Fibroblast of the conjunctiva (primary cell): ENCODE measurements at places on chromosomes 7 and 10.
A peak's percentile ranks its signal among the peaks of the same experiment; 100 is the strongest.

- no peak for DNase-seq
Measured at GRCh38 chr7:2168615-2169311, 64.0 kb downstream of the MAD1L1 start.

GRCh38 chr10:95814011-95814727 is 58.2 kb downstream of the ENTPD1 start:
- DNase-seq, result peak; percentile 20

DNA sequence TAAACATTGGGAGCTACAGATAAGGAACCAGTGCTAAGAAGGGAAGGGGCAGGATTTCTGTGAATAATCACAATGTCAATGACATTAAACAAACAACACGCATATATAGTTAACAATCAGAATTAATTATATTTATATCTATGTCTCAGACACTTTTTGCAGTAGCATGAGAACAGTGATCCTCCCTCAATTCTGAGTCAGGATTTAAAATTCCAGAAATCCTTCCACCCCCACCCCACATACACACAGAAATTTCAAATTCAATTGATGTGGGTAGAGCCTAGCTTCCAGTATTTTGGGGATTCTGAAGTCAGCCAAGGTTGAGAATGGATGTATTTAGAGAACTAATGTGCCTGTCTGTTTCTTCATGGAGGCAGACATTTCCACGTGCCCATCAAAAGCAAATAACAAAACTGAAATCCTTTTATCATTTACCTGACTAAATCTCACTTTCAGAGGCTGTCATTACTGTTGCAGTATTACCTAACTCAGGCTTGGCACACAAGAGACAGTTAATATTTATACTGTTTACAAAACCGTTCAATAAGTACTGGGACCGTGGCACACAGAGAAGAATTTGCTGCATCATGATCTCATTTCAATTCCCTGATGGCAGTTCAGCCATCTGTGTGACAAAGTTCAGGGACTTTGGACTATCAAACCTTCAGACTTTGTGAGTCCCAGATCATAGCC is 116.6 kb upstream of the PALS2 start:
- no peak for DNase-seq

DNA sequence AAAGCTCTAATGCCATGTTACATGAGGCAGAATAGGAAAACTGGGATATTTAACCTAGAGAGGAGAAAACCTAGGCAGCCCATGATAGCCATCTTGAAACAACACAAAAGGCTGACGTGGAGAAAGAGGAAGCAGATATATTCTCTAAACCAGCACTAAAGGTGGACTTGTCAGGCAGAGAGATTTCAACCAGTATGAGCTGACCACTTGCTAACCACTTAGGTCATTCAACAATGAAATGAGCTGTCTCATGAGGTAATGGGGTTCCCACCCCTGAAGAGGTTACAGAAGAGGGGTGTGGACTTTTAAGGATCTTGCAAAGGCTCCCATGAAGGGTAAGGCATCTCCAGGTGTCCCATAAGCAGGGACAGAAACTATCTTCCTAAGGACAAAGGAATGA is 26.8 kb upstream of the EGR2 start:
- no peak for DNase-seq

DNA sequence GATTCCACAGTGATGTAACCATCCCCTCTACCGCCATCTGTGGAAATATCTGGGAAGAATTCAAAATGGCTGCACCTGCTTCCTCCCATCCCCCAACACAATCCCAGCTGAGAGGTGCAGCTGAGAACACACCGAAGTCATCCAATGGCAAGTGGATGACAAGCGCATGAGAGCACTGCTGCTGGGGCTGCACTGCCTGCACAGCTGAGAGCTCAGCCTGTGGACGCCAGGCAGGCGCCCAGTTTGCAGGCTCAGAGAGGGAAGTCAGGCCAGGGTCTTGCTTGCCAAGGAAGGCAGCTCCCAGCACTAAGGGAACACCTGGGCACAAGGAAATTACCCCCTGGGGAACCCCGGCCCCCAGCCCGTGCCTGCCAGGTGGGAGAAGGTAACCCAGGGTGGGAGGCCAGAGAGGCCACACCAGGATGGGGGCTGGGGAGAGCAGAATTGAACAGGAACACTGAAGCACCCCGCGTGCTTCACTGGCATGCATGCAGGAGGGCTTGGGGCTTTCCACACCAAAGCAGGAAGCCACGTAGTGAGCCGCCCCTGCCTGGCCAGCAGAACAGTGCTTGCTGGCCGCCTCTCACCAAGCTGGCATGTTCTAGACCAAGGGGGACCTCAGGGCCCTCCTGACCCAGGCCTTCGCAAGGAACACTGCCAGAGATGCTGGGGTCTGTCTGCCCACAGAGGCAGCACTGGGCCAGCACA is 46.2 kb downstream of the FAM53B start:
- DNase-seq, result no peak

DNA sequence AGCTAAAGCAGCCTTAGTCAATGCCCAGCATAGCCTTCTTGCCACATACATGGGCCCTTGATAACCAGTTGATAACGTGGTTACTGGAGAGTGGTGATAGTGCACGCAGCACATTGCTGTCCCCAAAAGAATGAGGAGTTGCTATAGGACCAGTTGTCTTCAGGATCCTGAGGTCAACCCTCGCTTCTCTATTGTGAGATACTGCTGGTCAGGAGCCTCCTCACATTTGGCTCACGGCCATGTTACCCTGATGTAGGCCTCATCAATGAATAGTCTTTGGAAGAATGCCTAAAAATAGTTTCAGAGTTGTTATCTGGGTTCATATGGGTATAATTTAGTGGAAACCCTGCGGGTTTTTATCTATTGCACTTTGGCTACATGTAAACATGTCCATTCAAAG is 230.7 kb downstream of the VTI1A start:
- no peak for DNase-seq

DNA sequence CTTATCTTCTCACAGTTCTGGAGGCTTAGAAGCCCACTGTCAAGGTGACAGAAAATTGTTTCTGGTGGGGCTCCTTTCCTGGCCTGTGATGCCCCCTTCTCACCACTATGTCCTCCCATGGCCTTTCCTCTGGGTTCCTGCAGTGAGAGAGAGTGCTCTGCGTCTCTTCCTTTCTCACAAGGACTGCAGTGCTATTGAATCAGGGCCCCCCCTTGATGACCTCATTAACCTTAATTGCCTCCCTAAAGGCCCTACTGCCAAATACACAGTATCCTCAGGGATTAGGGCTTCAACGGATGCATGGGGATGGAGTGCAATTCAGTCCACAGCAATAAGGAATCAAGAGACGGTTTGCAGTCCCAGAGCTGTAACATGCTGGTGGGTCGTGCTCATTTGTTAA is 82.0 kb upstream of the GRB10 start:
- DNase-seq, result no peak

DNA sequence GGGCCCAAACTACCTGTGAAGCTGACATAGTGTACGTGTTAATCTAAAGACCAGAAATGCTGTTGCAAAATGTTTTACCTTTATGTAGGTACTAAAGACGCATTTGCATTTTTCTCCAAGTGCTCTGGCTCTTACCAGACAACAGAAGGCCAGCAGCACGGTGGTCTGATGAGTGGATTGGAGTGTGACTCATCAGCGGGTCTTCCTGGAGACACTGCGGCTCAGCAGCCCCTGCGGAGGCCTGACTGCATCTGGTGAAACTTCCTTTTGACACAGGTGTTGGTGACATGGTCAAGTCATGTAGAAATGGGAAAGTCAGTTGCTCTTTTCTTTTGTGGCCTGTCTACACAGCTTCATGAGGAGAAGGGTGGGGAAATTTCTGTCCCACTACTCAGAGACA is 723.6 kb downstream of the INHBA start:
- DNase-seq, result no peak

GRCh38 chr10:123663522-123663921 is 2.6 kb upstream of the GPR26 start:
- no peak for DNase-seq

DNA sequence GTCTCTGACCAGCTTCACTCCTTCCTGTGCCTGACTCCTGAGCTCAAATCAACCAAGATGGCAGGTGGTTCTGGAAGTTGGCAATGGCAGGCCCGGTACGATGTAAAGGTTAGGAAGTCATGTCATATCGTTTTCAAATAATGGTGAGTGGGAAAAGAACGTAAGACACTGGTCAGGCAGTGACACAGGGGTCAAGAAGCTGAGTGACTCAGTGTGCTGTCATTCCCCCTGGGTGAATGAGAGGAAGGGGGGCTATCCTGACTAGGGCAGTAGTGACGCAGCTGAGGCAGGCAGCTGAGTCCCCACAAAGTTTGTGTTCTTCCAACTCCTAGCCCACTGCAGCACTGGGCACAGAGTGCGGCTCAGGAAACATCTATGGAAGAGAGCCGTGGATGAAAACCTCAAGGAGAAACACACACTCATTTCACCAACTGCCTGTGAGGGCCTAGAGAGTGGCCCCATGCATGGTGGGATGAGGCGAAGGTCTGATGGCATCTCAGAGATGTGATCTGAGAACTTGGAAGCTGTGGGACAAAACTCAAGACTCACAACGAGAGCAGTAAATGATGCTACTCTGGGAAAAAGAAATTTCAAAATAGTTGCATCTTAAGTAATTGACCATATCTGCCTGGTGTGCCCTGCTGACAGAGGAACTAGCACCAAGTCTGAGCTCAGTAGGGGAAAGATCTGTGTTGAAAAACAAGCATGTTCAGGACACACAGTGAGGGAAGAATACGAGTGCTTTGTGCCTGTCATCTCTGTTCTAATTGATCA is 23.2 kb downstream of the CREB3L2 start:
- peak; percentile 79 for DNase-seq

- no peak for DNase-seq
Measured at GRCh38 chr10:114916653-114917052, 21.3 kb upstream of the TRUB1 start.

- no peak for DNase-seq
Measured at GRCh38 chr7:117665368-117665767, 185.5 kb downstream of the CFTR start.

GRCh38 chr7:22481726-22482125 is 18.3 kb downstream of the STEAP1B start:
- no peak for DNase-seq

- no peak for DNase-seq
Measured at GRCh38 chr7:155753446-155753965, 58.8 kb downstream of the SHH start.

DNA sequence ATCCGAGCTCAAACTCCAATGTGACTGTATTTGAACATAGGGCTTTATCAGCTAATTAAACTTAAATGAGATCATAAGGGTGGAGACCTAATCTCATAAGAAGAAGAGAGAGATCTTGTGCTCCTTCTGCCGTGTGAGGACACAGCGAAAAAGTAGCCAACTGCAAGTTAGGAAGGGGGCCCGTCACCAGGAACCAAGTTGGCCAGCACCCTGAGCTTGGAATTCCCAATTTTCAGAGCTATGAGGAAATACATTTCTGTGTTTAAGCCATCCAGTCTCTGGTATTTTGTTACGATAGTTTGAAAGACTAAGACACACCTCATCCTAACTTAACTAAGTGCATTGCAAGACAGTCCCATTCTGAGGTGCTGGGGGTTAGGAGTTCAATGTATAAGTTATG is 14.1 kb upstream of the WDR86 start:
- DNase-seq, result no peak

DNA sequence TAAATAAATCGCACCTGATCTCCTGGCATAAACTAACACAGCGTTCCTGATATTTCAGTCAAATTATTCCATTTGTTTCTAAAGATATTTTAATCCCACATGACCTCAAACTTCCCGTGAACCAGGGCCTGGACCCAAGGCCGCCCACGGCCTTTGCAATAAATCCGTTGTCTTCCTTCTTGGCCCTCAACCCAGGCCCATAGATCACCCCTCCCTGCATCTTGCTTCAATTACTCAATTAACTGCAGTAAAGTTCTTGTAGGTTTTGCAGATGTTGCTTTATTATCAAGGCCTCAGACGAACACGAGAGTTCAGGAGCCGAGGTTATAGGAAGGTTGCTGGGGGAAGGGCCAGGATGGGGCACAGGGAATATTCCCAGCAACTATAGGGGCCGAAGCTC is 249.4 kb downstream of the RAB11FIP2 start:
- DNase-seq, result no peak

GRCh38 chr7:71095266-71095860 is 36.6 kb upstream of the GALNT17 start:
- DNase-seq, result no peak

DNA sequence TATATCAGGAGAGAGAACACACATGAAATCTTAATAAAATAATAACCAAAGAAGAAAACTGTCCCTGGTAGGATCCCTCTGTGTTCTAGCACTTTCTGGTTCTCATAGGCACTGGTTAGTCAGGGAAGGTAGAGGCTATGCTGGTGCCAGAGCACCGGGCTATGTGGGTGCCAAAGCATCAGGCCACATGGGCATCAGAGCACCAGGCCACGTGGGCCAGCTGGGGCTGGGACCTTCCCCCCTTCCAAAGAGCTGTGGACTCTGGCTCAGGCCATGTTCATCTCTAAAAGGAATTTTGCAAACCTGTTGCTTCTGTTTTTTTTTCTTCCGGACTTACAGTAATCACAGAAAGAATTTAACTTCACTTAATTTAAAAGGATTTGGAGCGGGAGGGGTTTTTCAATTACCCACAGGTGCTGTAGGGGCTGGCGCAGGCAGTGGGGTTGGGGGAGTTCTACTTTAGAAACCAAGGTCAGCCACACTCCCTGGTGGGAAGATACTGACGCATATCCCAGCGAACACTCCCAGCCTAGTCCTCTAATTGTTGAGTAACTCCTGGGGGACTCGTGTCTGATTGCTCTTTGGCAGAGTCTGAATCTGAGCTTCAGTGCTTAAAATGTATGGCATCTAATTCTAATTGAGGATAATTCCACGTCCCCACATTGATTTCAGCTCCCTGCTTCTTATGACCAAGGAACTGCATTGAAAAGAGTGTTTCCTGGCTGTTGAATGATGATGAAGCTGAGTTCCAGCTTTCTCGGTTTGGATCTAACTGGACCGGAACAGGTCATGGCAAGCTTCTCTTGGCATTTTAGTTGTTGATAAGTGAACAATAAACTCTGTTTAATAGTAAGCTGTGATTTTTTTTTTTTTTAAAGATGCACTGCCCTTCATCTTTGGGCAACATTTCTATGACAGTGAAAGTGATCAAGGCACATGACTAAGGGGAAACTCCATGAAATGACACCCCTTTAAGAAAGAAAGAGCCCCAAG is 110.7 kb upstream of the FZD8 start:
- no peak for DNase-seq

GRCh38 chr10:89633484-89633883 is 11.6 kb downstream of the PANK1 start:
- DNase-seq, result peak; percentile 57

- DNase-seq, result no peak
Measured at GRCh38 chr10:118544401-118544948, 51.0 kb downstream of the PRLHR start.
